ENCODE measurements at places on chromosomes 7 and 10.

- DNase-seq, result no peak
These were observed 13.8 kb upstream of the LMOD2 start for GRCh38 chr7:123641901-123642300.

- no peak for DNase-seq
These were observed 491 bp upstream of the SH2D4B start for GRCh38 chr10:80537086-80537735.

- no peak for DNase-seq
These were observed 1.3 kb upstream of the PAPSS2 start for GRCh38 chr10:87658321-87658795.

DNA sequence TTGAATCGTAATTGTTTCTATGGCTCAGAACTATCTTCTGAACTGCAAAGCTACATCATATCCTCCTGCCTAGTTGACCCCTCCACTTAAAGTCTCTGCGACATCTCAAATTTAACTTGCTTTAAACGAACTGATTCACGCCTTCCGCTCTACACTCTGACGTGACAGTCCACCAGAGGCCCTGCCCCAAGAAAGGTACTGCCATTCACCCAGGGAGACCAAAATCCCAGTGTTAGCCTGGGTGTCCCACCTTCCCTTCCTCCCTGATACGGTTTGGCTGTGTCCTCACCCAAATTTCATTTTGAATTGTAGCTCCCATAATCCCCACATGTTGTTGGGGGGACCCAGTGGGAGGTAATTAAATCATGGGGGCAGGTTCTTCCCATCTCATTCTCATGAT lies 90.8 kb downstream of the CPXM2 start:
- DNase-seq, result no peak

- DNase-seq, result no peak
These were observed 53.7 kb upstream of the FAM3C start for GRCh38 chr7:121449735-121450240.

- no peak for DNase-seq
These were observed 49.9 kb downstream of the ZNF365 start for GRCh38 chr10:62424026-62424425.

GRCh38 chr7:102286237-102287110 lies at the start of gene SH2B2:
Gene SH2B2, plus strand, starts transcription at chr7:102286868. Its CDS starts 13,683 bp downstream, at chr7:102300551.
- DNase-seq, result peak; percentile 65

DNA sequence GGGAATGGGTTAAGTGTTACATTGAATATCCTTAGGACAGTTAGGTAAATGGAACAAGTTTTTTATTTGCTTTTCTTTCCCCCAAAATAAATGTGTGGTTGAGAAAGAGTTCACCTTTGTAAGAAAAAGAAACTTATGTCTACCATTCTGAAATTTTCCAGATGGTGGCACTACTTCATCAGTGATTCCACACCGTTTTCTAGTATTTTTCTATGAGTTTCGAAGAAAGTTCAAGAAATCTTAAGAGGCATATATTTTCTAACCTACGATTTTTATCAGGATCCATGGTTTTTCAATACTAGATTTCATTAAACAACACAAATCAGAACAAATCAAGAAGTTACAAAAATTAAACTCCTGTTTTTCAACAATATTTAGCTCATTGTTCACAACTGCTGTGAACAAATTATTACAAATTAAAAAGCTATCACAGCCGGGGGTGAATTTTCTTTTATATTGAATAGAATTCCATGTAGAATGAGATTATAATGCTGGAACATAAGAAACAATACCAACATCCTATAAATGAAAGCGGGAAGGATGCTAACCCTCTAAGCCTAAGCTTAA lies 163.1 kb upstream of the NPVF start:
- no peak for DNase-seq

GRCh38 chr7:26441002-26441521 lies 149.4 kb downstream of the SNX10 start:
- no peak for DNase-seq

DNA sequence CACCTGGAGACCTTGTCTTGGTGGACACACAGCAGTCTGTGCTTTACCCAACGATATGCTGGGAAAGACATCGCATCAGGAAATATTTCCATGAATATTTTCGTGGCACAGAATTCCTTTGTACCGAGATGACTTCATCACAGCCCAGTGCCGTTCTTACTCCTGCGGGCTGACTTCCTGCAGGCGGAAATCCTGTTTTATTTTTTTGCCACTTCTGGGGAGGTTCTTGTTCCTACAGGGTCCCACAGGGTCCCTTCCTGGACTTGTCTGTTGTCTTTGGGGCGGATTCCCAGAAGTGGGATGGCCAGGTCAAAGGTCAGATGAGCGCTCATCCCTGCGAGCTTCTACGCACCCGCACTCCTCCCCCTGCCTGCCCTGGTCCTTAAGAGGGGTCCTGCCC lies 86.5 kb downstream of the DNAJB6 start:
- DNase-seq, result no peak

- DNase-seq, result no peak
These were observed 107.8 kb downstream of the CYP26A1 start for GRCh38 chr10:93181271-93182048.

DNA sequence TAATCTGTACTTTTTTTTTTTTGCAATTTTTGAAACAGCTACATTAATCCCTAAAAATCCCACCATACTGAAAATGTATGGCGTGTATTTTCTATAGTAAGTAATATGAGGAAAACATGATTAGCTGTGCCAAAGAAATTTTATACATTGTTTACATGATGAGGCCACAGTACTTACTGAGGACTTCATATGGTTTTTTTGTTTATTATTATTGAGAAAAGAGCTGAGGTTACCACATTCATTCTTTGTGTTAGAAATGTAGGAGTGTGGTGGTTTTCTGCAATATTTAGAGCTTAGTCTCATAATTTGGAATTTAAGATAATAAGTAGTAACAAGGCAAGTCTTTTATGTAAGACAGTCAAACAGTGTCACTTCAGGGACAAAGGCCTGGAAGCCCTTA lies 45.1 kb downstream of the SLC25A40 start:
- DNase-seq, result no peak

DNA sequence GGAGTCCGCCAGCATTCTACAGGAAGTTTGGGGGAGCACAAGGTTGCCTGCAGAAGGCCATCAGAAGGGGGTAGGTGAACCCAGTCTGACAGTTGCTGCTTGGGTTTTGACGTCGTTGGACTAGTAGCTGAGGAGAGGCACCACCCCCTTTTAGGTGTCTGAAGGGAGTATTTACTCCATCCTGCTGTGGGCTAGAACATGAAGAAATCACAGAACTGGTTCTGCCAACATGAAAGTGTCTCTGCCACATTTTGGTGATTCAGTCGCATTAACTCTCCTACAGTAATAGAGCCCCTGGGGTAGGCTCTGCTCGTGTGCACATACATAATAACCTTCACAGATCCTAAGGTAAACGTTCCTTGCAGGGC lies 834 bp upstream of the TRIL start:
- DNase-seq, result no peak

- DNase-seq, result no peak
These were observed 18.3 kb upstream of the ZNF12 start for GRCh38 chr7:6725003-6725402.

GRCh38 chr7:137846827-137847567 lies at the start of gene DGKI:
Gene DGKI, minus strand, starts transcription at chr7:137846974.
- DNase-seq, result no peak

- no peak for DNase-seq
These were observed 242.5 kb upstream of the TMEM229A start for GRCh38 chr7:124275411-124275810.

DNA sequence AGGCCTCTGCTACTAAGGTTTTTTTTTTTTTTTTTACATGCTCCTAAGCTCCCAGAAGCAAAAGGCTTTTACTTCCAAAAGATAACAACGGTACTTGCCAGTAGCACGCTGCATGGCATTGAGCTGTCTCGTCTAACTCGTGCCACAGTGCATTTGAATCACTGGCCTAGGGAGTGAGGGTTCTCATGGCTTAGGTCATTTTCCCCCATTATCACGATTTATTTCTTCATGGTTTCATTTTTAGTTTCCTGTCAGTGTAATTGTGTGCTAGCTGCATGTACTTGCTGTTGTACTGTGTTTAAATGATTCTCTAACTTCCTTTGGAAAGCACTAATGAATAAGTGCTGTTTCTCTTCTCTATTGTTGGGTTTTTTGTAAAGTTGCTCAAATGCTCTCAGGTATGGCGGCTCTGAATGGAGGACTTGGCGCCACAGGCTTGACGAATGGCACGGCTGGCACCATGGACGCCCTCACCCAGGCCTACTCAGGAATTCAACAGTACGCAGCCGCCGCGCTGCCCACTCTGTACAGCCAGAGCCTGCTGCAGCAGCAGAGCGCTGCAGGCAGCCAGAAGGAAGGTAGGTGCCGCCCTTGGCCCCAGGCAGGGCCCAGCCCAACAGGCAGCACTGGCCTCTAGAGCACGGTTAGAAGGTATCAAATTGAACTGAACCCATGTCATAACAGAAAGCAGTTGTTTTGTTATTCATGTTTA lies 290.5 kb downstream of the USP6NL start:
- no peak for DNase-seq

DNA sequence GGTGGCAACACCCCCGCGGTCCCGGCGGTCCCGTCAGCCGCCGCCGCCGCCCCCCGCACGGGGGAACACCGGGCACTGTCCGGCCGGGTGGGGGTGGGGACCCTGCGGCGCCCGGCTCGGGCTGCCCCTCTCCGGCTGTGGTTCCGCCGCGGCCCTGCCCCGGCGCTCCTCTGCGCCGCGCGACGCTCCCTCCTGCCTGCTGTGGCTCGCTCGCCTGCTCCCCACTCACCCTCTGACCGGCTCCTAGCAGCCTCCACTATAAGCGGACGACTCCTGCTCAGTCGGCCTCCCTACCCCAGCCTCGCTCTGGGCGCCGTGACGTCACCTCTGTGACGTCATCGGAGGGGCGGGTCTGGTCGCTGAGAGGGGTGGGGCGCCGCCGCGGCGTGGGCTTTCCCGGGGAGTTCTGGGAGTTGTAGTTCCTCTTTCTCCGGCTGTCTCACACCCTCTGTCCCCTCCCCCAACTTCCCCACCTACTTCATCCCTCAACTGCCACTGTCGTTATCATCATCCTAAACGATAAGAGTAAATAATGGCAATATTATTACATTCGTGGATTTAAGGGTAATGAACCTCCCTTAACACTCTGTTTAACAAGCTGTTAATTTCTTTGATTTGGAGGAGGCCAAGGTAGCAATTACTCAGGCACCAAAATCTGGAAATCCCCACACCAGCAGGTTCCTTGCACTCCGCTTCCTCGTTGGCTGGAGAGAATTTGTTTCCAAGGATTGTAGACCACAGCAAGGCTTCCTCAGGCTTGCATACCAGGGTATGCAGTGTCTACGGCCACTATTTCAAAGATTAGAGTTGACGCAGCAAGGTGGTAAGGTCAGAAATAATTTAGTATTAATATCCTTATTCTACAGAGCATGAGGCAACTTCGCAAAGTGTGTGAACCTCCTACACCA lies at the start of gene UBE2H:
Gene UBE2H, minus strand, starts transcription at position 308 of the 908 bp plus-strand sequence. CDS start 405 bp downstream, outside the sequence.
- DNase-seq, result peak; percentile 91

DNA sequence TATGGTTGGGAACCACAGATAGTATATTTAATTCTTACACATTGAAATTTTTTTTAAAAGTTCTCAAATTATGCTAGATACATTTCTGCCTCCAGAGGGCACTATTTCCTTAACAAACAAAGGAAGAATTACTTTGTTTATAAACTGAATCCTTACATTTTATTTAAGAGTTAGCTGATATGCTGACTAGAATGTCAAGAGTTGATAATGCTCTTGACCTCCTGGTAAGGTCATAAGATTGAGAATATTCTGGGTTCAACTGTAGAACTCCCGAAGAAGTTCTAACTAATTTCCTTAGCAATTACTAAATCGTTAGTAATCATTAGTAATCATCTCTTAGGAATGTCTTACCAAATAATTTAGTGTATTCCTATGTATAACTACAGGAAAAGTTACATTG lies 95.3 kb upstream of the CYP26C1 start:
- DNase-seq, result no peak

- no peak for DNase-seq
These were observed 28.7 kb downstream of the MGMT start for GRCh38 chr10:129495698-129496097.

GRCh38 chr10:128186959-128187787 lies 61.0 kb upstream of the MKI67 start:
- peak; percentile 59 for DNase-seq

- no peak for DNase-seq
These were observed 136.6 kb downstream of the CHN2 start for GRCh38 chr7:29331163-29331562.

DNA sequence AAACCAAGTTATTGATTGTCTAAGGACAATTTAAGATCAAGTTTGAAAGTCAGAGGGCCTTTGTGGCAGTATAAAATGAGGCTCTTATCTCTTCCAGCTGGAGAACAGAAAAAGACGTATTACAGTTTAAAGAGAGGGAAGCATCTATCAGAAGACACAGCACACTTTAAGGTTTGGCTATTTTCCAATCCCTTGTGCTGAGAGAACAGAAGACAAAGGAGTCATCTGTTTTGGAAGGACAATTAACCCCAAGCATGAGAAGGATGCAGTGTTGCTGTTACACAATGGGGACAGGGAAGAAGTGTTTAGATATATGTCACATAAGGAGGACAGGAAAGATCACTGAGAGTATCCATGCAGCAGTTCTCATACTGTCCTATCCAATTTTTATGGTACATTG lies 1224.2 kb upstream of the SORCS1 start:
- DNase-seq, result no peak

DNA sequence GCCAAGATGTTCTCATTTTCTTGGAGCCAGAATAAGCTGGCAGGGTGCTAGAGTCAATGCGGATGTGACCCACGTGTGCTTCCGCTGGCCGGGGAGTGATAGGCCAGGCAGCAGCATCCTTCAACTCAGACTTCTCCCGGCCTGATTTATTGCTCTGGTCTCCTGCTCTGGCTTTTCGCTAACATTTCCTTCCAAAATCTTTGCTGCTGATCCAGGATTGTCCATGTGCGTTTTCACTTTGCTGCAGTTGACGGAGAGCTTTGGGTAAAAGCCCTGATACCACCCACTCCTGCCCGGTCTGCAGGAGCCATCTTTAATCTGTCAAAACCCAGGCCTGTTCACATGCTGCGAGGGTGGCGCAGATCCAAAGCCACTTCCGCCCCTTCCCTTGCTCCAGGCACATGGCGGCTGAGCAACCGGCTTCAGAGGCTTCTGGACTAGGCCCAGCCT lies 106.8 kb downstream of the CYP26A1 start:
- no peak for DNase-seq

DNA sequence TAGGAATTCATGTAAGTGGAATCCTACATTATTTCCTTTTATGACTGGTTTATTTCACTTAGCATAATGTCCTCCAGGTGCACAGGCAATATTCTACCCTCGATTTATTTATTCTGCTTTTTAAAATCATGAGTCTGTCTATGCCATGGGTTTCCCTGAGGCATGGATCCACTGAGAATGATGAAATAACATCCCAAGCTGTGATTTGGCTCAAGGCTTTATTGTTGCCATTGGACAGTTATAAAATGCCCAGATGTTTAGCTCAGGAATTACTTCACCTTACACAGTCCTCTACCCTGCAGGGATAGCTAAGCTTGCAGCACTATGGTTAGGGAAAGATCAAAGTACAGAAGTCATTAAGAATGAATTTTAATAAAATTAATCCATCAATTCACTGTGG lies 219.5 kb downstream of the FRMD4A start:
- DNase-seq, result no peak

DNA sequence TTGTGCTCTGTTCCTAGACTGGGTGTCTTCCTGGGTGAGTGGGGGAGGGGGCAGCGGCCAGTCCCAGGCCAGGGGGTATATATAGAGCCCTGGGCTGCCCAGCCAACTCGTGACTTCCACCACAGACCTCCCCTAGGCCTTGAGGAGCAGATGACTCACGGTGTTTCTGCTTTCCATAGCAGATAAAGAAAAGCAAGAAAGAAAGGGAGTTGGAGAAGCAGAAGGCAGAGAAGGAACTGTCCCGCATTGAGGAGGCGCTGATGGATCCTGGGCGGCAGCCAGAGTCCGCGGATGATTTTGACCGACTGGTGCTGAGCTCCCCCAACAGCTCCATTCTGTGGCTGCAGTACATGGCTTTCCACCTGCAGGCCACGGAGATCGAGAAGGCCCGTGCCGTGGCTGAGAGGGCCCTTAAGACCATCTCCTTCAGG lies 10.1 kb downstream of the CALHM2 start:
- DNase-seq, result no peak

All from CD4-positive, alpha-beta T cell treated with Interleukin-6 for 4 hours (primary cell).